ENCODE measurements at places on chromosomes 2 and 18.

GRCh38 chr18:33212363-33212762, 228.2 kb downstream of the CCDC178 start:
- DNase-seq = no peak

DNA sequence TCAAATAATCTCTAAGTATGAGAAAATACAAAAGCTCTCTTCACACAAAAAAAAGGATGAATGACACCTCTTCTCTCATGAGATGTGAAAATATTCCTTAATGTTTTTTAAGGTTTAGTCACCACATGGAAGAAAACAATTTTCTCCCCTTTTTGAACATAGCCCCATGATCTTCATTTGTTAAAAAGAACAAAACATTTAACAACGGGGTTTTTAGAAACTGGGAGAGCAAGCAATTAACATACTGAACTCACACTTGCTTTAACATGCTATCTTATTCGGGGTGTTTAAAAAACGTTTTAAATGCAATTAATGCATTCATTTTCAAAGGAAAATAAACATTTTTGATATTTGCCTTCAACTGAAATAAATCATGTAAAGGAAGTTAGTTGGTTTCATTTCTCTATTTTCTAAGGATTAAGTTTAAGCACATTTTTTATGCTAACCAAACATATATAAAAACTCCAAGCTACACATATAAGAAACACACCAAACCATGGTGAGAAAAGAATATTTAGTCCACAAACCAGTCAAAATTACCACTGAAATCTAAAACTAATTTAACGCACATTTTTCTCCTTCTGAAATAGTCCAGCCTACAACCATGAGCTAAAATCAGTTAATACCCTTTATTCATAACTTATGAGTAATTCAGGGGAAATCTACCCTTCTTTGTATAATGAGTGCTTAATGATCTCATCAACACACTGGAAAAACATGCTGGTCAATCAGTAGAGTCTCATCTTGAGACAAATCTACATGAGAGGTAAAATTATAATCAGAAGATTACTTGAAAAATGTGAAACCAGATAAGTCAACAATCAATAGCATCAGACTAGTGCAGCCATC, 8.2 kb downstream of the FBXO11 start:
- no peak for DNase-seq

- no peak for DNase-seq
Measured at GRCh38 chr2:181764095-181764963, 84.0 kb upstream of the NEUROD1 start.

GRCh38 chr18:42773870-42774269, 341.6 kb downstream of the RIT2 start:
- no peak for DNase-seq

- DNase-seq = peak; percentile 25
Measured at GRCh38 chr2:223930103-223930976, 14.8 kb downstream of the WDFY1 start.
